ENCODE measurements at places on chromosomes 6 and 20.

DNA sequence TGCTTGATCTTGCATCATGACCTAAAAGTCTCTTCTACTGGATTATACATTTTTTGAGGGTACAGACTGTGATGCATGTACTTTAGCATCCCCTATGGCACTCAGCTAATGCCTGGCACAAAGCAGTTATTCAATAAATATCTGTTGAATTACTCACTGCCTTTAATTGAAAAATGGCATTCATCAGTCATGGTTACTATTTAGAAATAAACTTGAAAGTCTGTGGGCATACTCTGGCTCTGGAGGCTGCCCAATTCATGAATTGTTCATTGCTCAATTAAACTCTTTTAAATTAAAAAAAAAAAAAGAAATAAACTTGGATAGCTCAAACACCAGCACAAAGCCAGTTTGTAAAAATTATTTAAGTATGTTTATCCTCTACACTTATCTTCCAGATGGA is 40.0 kb downstream of the HEBP2 start:
- DNase-seq: no peak

GRCh38 chr6:136076496-136076895 is 173.6 kb downstream of the MTFR2 start:
- DNase-seq: no peak

DNA sequence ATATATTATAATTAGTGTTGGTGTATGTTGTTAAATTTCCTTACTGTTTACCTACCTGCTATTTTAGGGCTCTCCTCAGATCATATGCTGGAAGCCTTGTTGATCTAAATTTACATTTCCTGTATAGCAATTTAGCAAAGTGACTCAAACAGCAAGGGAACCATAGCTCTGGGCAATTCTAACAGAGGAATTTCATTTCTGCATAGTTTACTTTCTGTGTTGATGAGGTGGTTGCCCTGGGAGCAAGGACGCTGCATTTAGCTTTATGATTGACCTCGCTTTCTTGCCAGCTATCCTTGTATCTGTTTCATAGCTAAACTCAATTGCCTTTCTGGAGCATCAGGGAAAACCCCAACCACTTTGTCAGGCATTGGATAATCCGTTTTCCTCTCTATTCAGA is 810.8 kb downstream of the GRIK2 start:
- DNase-seq: no peak

- no peak for DNase-seq
Observed at GRCh38 chr6:76708641-76709331, 636.3 kb upstream of the IMPG1 start.

GRCh38 chr6:169420912-169421543 is 167.4 kb upstream of the THBS2 start:
- no peak for DNase-seq

DNA sequence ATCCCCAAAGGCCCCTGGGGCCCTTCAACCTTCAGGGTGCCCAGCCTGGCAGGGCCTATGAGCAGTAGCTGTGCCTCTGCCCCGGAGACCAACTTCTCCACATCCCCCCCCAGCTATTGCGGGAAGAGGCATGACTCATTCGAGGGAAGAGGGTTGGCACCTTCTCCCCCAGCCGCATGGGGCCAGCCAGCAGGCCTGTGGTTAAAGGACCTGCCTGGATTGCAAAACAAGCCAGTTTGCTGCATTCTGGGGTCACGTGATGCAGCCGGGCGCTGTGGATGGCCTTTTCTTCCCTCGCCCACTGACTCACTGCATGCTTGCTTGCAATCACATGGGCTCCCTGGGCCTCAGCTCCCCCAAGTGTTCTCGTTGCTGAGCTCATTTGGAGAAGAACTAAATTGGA is 182.5 kb downstream of the MAFB start:
- DNase-seq: no peak

- DNase-seq: no peak
Observed at GRCh38 chr20:40997116-40997515, 31.5 kb upstream of the TOP1 start.

- DNase-seq: no peak
Observed at GRCh38 chr6:147578159-147578558, 69.7 kb downstream of the SAMD5 start.

DNA sequence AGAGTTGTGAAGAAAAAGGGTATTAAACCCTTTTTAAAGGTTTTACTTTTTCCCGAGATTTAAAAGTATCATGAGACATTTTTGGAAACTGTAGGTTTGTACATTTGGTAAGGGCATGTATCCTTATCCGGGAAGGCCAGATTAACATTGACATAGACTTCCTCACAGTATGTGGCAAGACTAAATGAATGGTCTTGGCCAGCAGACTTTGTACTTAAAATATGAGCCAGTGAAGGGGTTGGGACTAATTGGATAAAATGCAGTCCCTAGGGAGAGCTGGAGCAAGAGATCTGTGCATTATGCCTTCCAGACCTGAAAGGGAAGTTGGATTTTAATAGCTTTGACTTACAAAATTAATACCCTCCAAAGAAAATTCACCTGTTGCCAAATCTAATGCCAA is 60.4 kb upstream of the CCN2 start:
- DNase-seq: no peak

- DNase-seq: no peak
Observed at GRCh38 chr6:99189823-99190721, 159.4 kb downstream of the FAXC start.

DNA sequence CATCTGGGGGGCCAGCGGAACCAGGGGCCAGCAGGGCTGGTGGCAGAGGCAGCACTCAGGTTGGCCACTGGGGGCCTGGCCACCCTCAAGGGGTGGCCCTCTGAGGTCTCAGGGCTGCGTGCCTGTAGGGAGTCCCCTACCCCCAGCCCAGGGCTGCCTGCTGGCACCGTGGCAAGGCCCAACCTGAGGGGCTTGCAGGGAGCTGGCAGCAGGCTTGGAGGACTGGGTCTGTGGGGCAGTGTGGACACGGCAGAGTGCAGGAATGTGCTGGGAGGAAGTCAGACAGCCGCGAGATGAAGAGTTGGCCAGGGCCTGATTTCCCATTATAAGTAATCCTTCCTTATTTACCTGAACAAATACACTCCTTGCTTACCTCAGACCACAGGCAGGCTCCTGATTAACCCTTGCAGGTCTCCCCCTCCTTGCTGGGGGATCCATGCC is at the start of gene SPDEF:
SPDEF (minus strand) TSS at position 299 of the 441 bp plus-strand sequence. CDS start 11,874 bp downstream, outside the sequence.
- DNase-seq: no peak

- DNase-seq: no peak
Observed at GRCh38 chr6:34836451-34836850, 44.6 kb downstream of the BLTP3A start.

- no peak for DNase-seq
Observed at GRCh38 chr6:31771992-31772358, 5.2 kb downstream of the VWA7 start.

Measured in activated naive CD4-positive, alpha-beta T cell (primary cell).